ENCODE measurements at places on chromosomes 2 and 18. TPM values are rescaled to one million over a fixed set of nuclear protein-coding genes. Genes with fewer than 3 reads are reported as not detected.

- DNase-seq = no peak
These were observed 125.6 kb downstream of the TMEM18 start for GRCh38 chr2:551621-552020.

DNA sequence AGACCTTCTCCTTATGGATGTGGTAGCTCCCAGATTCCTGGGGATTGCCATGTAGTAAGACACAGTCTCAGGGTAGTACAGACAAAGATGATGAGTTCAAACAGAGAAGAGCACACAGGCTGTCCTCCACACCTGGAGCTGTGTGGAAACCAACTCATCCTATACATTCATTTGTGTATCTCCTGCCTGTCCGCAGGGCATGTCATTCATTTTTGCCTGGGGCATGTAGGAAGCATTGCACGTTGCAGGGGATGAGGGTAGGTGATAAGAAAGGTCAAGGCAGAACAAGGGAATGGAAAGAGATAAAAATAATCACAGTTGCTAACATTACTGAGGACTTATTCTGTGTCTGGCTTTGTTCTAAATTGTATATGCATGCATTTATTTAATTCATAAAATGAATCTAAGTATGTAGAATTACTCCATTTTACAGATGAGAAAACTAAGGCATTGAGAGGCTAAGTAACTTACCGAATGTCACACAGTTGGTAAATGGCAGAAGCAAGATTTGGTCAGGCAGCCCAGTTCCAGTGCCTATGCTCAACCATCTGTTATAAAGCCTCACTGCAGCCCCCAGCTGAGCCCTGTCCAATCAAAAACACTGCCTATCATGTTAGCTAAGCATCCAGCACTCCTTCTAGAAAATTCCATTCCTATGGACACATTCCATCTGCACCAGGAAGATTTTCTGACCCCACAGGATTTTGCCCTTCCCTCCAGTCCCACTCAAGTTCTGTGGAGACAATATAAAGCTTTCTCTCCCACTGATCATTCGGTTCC is 81.0 kb downstream of the SUMO1 start:
- no peak for DNase-seq

GRCh38 chr2:241035142-241035817 is 36.9 kb downstream of the SNED1 start:
- DNase-seq = no peak

DNA sequence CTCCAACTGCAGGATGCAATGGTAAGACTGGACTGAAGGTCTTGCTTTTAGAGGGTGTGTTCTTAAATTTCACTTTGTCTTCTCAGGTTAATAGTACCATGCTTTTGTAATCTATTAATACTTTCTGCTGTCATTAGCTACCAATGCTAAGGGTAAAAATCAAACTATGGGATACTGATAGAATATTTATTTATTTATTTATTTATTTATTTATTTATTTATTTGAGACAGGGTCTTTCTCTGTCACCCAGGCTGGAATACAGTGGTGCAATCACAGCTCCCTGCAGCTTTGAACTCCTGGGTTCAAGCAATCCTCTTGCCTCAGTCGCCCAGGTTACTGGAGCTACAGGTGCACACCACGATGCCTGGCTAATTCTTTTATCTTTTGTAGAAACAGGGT is 152.1 kb downstream of the SPP2 start:
- DNase-seq = no peak

DNA sequence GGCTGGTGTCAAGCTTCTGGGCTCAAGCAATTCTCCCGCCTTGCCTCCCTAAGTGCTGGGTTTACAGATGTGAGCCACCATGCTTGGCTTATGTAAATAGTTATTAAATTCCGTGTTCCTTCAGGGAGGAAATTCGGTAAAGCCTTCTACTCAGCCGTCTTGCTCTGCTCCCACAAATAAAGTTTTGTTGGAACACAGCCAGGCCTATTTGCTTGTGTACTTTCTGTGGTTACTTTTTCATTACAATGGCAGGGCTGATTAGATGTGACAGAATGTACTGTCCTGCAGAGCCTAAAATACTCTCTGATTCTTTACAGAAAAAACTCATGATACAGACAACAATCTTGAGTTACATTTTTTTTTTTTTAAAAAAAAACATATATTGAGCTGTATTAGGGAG is 68.8 kb upstream of the TACR1 start:
- DNase-seq = no peak

The PPM1G gene
- total RNA-seq = 122 TPM

The UGT1A3 gene
- total RNA-seq = not detected
